ENCODE measurements at places on chromosomes 5 and 9.

GRCh38 chr9:93667627-93668026, 91.2 kb downstream of the PHF2 start:
- DNase-seq, result peak; percentile 17

DNA sequence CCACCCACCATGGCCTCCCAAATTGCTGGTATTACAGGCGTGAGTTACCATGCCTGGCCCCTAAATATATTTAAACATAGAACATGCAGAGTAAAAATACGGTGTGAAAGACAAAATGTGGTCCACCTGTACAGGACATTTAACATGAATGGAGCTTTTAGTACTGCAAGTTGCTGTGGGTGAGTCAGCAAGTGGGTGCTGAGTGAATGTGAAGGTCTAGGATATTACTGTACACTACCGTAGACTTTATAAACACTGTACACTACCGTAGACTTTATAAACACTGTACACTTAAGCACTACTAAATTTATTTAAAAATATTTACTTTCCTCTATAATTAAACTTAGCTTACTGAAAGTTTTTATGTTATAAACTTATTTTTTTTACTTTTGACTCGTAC, 317.8 kb downstream of the PRDM9 start:
- DNase-seq, result no peak

DNA sequence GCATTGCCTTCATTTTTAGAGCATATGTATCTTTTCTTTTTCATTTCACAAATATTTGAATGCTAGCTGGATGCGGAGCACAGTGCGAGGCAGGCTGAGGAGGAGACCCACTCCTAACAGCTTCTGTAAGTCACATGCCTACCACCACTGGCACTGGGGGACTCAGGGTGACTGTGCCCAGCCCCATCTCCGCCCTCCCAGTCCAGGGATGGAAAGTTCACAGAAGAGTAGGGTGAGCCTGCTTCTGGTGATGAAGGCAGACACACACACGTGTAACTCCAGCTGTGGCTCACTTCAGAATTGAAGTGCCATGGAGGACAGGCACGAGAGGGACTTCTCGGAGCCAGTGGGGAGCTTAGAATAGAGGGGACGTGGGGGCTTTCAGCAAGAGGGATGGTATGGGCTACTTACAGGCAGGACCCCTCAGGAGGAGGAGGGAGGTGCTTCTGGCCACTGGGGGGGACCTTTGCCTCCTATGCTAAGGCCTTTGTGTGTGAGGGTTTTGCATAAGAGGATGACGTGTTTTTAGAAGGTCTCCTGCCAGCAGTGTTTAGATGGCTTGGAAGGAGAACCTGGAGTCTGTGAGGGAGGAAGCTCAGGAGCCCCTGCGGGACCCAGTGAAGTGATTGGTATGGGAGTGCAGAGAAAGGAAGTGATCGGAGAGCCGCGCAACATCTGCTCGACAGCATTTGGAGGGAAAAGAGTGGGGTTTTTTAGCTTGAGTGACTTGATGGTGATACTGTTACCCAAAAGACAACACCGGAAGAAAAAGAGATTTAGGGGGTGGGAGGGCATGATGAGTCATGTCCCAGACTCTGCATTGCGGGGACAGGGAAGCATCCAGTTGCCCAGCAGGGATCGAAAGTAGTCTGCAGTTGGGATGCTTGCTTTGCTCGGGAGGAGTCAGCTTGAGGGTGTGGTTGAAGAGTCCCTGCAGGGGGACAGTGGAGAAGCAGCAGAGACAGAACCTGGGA, 163.5 kb upstream of the OTULINL start:
- DNase-seq, result no peak

DNA sequence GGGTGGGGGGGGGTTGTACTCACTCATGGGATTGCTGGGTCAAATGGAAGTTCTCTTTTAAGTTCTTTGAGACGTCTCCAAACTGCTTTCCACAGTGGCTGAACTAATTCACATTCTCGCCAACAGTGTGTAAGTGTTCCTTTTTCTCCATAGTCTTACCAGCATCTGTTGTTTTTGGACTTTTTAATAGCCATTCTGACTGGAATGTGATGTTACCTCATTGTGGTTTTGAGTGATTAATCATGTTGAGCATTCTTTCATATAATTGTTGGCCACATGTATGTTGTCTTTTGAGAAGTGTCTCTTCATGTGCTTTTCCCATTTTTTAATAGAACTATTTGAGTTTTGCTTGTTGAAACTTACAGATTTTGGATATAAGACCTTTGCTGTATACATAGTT, 94.9 kb upstream of the PLPPR1 start:
- no peak for DNase-seq

DNA sequence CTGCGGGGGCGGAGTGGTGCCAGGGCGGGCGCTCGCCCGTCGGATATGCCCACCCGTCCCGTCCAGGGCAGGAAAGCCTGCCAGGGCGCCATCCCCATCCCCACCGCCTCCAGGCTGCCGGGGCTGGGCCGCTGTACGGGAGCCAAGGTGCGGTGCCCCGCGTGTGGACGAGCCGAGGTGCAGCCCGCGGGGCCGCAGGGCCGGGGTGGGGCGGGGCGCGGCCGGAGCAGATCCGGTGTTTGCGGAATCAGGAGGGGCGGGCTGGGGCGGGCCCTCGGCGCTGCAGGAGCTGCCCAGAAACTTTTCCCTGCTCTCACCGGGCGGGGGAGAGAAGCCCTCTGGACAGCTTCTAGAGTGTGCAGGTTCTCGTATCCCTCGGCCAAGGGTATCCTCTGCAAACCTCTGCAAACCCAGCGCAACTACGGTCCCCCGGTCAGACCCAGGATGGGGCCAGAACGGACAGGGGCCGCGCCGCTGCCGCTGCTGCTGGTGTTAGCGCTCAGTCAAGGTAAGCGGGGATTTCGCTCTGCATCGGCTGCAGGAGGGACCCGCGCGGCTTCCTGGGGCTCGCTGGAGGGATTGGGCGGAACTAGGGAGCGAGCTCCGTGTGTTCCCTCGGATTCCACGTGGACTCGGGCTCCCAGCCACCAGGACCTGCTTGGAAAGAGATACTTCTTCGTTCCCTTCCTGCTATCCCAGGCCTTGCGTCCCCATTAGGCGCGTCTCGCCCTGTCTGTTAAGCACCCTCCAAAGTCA, at the start of gene ITGA2:
ITGA2 (plus strand) TSS at position 328 of the 756 bp plus-strand sequence; CDS start at position 445, 117 bp downstream.
- DNase-seq, result peak; percentile 66

- DNase-seq, result no peak
Measured at GRCh38 chr9:128428644-128429512, 8.2 kb downstream of the CERCAM start.

- no peak for DNase-seq
Measured at GRCh38 chr5:173547579-173547978, 68.9 kb downstream of the BOD1 start.

- DNase-seq, result no peak
Measured at GRCh38 chr9:92740446-92740961, 24.1 kb downstream of the BICD2 start.

DNA sequence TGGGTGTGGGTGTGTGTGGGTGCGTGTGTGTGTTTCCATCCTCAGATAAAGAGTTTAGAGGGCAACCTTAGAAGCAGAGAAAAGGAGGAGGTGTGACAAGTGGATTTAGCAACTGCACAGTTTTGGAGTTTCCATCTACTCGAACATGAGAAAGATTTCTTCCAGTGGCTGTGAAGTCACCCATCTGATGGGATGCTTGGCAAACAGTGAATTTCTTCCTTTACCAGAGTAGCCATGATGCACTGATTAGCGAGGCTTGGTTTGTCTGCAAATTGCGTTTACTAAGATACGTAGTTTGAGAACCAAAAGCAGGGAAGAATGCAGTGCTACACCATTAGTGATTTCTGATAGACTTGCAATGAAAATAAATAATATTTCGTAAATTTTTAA, 791 bp upstream of the STARD4 start:
- DNase-seq, result peak; percentile 25

- no peak for DNase-seq
Measured at GRCh38 chr5:74122175-74122574, 496.2 kb downstream of the ARHGEF28 start.

GRCh38 chr5:176692326-176692725, 45.0 kb downstream of the TSPAN17 start:
- no peak for DNase-seq

DNA sequence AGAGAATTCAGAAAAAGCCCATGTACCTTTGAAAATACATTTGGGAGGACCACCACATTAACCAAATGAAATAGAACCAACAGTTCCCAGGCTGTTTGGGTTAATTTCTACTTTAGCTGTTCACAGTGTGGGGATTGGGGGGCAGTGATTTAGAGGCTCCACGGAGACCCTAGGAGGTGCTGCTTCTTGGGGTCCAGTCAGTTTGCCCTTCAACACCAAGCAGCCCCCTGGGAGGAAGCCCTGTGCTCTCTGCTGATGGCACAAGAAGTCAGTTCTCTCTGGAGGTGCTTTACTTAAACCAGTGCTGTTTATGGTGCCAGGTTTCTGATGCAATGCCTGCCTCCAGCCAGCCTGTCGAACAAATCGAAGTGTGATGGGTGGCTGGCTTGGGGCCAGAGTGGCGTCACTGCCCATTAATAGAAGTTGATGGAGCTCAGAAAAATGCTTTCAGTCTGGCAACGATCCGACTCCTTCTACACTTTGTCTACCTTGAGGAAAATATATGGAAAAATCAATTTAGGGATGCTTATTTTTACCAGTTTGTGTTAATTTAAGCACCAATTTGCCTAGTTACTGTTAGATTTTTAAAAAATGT, 134.0 kb downstream of the SNX18 start:
- no peak for DNase-seq

GRCh38 chr9:79155308-79155707, 416.5 kb upstream of the TLE4 start:
- DNase-seq, result no peak

DNA sequence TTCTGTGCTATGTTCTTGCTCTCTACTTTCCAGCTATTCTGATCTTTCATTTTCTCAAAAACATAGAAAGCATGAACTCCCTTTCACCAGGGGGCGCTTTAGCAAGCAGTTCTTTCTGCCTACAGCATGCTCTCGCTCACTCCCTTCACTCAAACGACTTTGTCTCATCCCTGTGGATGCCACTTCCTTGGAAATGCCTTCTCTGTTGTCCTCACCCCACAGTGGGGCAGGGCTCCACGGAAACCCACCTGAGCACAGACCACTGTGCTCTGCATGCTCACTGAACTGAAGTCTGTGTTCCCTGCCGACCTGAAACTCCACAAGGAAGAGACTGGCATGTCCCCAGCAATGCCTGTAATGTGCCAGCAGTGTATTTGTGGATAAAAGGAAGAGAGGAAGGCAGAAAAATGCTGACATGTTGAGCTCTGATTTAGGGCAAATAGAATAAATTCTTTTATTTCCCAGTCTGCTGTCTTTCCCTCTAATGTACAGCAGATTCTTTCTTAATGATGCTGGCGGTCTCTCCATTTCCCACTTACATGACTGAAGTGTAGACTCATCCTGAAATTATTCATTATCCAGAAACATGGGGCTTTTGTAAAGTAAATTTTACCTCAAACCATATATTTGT, 4.9 kb upstream of the ROR2 start:
- DNase-seq, result peak; percentile 65

GRCh38 chr9:112325127-112325526, 8.3 kb downstream of the PTBP3 start:
- DNase-seq, result no peak

DNA sequence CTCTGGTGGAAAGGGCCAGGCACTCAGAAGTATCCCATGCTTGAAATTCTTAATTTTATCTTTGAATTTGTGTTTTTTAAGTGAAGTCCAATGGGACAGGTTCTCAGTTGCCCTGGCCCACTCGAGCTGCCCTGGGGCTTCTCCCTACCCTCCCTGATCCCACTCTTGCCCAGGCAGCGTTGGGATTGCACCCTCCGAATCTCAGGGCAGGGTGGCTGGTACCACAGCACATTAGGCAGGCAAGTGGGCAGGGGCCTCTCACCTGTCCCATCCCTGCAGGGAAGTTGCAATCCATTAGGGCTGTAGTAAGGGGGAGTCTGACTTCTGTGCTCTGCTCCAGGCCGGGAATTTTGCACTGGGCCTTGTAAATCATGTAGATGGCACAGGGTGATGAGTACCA, 2.7 kb downstream of the RUFY1 start:
- no peak for DNase-seq

GRCh38 chr9:131477367-131477766, 25.4 kb upstream of the POMT1 start:
- no peak for DNase-seq

DNA sequence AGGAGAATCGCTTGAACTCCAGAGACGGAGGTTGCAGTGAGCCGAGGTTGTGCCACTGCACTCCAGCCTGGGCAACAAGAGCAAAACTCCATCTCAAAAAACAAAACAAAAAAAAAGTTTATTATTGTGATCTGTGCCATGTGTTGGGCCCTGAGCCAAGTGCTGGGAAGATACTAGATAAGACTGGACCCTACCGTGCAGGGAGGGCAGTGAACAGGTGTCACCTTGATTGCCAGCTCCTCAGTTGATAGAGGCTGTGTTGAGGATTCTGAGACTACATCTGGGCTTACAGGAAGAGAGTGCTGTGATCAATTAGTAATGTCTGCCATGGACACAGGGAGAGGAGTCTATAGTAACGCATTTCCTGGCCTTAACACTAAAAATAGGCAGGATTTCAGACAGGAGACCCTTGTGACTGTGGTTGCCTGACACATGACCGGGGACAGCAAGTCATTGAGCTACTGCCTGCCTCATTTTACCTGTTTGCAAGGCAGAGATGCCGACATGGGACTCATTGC, 201.5 kb downstream of the C9orf50 start:
- no peak for DNase-seq

DNA sequence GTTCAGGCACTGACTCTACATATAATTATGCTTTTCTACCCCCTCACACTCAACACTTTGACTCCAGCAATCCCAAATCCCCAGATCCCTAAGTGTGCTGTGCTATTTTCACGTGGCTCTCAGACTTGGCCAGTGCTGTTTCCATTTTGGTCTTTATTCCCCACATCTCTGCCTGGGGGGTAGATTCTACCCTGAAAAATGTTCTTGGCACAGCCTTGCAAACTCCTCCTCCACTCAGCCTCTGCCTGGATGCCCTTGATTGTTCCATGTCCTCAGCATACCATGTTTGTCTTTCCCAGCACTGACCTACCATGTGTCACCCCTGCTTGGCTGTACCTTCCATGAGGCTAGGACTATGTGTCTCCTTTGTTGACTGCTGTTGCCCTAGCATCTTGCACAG, 43.0 kb downstream of the FXN start:
- DNase-seq, result peak; percentile 51

DNA sequence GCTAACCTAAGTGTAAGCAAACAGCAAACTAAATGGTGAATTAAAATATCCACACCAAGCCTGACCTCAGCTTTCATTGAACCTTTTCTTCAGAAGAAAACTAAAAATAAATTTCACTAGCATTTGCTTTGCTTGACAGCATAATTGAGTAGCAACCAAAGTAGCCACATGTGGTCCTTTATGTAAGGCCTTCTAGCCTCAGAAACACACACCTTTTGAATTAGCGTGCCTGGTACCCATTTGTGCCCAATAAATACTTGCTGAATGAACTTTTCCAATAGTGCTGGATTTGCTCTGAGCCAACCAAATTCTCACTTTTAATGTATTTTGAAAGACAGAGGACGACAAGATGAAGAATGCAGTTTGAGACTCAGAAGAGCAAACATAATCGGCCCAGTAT, 2.1 kb upstream of the NIPBL start:
- no peak for DNase-seq

- peak; percentile 5 for DNase-seq
Measured at GRCh38 chr9:134989206-134990065, 71.7 kb upstream of the FCN1 start.
